ENCODE measurements at places on chromosomes 12 and 14.

- DNase-seq = no peak
Observed at GRCh38 chr14:22926316-22926715, 2.9 kb downstream of the PRMT5 start.

DNA sequence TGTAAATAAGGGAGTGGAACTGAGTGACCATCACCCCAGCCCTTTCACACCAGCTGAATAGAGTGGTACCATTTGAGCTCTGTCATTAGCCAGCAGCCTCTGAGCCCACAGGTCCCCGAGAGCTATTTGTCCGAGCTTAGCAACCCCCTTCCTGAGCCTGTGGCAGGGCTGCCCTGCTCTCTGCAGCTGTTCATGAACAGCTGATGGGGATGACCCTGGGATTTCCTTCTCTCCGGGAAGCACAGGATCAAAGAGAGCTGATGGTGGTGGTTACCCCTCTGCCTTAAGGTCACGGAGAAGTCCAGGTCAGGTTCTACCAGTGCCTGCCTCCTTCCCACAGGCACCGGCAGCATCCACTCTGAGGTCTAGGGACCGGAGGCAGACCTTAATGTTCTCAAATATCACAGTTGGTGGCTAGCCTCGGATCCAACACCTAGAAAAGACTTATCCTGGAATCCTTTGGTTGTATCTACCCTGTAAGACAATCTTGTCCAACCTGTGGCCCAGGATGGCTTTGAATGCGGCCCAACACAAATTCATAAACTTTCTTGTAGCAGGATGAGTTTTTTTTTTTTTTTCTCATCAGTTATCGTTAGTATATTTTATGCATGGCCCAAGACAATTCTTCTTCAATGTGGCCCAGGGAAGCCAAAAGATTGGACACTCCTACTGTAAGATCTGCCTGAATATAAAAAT, 81.1 kb downstream of the ESRRB start:
- DNase-seq = no peak

- no peak for DNase-seq
Observed at GRCh38 chr12:78156751-78157150, 326.1 kb downstream of the NAV3 start.

- no peak for DNase-seq
Observed at GRCh38 chr14:71049435-71050133, 142.3 kb downstream of the PCNX1 start.

- no peak for DNase-seq
Observed at GRCh38 chr12:81095501-81096232, 17.8 kb downstream of the ACSS3 start.

- DNase-seq = no peak
Observed at GRCh38 chr12:47105914-47106674, 26.3 kb upstream of the AMIGO2 start.

- no peak for DNase-seq
Observed at GRCh38 chr12:27233814-27234213, 10.3 kb upstream of the STK38L start.

- no peak for DNase-seq
Observed at GRCh38 chr12:23055004-23055403, 430.0 kb downstream of the ETNK1 start.

DNA sequence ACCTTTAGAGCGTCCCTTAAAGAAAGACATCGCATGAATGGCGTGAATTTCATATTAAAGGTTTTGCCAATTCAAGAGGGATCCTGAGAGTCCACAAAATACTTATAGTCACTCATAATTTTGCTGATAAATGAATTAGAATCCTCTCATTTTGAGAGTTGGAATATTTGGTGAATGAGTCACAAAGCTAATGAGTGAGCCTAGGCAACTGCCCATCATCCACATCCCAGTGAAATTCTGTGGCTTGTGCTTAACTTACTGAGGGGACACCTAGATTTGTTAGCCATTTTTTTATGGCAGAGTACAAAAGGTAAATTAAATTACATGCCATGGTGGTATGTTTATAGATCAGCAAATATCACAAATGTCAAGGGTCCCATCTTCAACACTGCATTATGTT, 12.7 kb upstream of the NOXRED1 start:
- DNase-seq = no peak

- DNase-seq = no peak
Observed at GRCh38 chr12:113065126-113066007, 8.8 kb downstream of the DTX1 start.

DNA sequence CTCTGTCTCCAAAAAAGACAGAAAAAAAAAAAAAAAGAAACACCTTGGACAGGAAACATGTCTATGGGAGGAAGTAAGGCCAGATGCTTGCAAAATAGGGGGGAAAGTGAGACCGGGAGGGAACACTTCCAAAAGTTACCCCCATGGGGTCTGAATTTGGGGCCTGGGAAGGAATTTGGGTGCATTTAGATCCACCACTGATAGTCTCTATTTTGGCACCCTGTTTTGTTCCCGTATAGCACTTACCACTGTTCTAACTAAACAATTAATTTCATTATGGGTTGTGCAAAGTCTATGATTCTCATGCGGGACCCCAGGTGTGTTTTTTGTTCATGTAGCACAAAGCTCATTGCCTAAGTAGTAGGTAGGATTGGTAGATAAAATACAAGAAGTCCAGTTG, 1.4 kb upstream of the MLEC start:
- DNase-seq = no peak

- no peak for DNase-seq
Observed at GRCh38 chr14:49105512-49105911, 480.7 kb downstream of the RPS29 start.

DNA sequence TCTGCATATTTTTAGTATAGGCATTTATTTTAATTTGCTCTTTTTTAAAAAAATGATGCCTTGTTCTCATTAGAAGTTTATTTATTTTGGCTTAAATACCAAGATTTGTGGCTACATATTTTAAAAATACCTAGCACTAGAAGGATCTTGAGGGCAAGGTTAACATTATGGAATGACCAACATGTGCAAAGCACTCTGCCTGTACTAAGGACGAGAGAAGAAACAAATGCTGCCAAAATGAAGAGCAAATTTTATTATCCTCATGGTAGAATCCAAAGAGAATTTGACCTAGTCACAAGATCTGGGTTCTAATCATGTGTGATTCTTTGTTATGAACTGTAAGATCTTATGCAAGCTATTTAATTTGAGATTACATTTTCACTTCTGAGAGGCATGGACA, 2.8 kb downstream of the CAND1 start:
- peak; percentile 9 for DNase-seq

- no peak for DNase-seq
Observed at GRCh38 chr12:96034621-96035282, 635 bp downstream of the LTA4H start.

DNA sequence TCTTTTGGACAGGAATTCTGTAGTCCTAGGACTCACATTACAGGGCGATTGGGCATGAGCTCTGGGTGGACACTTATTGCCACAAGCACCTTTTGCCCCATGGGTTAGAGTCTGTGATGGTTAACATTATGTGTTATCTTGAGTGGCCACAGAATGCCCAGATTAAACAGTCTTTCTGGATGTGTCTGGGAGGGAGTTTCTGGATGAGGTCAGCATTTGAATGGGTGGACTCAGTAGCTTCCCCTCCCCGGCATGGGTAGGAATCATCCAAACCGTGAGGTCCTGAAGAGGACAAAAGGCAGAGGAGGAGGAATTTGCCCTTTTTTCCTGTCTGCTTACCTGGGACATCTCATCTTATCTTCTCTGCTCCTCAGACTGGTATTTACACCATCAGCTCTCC, 85.6 kb downstream of the BMP4 start:
- no peak for DNase-seq

- DNase-seq = no peak
Observed at GRCh38 chr14:40983604-40984003, 623.1 kb upstream of the LRFN5 start.

DNA sequence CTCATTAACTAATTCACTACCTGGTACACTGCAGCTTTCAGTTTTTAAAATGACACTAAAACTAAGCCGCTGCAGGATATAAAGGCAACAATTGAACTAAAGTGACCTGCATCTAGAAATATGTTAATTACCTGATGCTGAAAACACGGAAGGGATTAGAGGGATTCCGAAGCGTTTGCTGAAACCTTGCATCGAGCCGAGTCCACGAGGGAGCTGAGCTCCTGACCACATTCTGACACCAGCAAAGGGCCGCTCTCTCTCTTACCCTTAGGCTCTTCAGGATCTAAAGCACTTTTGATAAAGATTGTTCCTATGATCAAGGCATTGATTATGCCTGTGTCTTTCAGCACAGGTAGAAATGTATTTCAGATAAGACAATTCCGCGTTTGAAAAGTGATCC, 59.5 kb upstream of the CDKN3 start:
- DNase-seq = no peak

GRCh38 chr12:95838125-95838524, 20.6 kb upstream of the SNRPF start:
- peak; percentile 22 for DNase-seq

GRCh38 chr12:52442600-52443061, 8.5 kb upstream of the KRT75 start:
- peak; percentile 56 for DNase-seq

DNA sequence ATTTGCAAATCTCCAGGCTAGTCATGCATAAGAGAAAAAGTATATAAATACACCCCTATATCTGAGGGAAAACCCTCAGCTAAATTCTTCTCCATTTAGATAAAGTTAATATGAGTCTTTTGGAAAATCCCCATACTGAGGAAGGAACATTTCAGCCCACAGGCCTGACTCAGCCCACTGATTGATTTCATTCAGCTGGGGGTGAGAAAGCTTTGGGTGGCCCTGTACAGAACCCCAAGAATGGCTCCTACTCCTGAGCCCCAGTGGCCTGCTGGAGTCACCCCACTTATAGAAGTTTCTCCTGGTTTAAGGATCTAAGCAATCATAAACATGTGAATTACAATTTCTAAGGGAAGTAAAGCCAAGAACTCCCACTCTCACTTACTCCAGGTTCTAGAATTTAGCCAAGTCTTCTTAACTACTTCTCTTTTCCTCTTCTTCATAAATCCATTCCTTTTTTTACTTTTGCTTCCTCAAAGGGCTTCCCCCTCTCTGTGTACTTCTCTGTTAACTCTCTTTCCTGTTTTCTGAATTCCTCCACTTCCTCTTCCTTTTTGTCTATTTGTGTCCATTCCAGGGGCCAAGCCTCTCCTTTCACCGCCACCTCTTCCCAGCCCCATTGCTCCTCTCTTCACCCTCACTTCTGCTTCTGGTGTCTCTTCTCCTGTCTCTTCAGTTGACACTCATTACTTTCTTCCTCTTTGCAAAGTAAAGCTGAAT, 21.0 kb downstream of the RTN1 start:
- no peak for DNase-seq

- no peak for DNase-seq
Observed at GRCh38 chr14:92362781-92363235, 39.8 kb downstream of the SLC24A4 start.

DNA sequence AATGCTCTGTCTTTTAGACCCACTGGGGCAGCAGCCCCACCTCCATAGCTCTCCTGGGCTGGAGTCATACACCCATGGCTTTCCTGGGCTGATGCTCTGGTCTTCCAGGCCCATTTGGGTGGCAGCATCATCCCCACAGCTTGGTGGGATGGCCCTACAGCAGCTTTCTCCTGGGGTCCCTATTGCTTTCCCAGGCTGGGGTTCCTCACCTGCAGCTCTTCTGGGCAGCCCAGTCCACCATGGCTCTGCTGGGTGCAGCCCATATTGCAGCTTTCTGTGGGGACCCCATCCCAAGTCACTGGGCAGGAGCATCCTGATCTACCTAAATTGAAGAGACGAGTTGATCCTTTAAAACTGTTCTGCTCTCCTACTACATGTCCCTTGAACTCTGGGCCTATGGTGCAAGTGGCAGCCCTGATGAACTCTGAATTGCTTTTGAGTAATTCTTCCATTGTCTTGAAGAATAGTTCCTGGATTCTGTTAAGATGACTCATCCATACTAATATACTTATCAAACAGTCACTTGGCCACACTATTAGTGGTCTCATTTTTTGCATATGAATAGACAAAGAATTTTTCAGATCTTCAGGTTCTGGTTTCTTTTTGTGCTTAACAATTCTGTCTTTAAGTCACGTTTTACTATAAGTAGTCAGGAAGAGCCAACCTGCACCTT, 390.1 kb downstream of the DPF3 start:
- DNase-seq = no peak

DNA sequence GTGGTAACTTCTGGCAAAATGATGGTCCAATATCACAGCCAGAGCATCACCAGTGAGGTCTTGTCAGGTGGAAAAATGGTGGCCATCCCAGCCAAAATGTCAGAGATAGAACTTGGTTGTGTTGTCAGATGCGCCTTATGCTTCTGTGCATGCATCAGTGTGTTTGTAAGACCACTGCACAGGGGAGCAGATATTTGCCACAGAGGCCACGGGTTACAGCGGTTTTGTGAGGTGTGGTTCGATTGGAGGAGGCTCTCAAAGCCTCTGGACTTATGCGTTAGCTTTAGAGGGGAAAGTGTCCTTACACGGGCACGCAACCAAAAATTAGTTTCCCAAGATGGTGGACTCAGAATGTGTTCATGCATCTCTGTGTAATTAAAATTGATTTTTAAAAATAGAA, 243.8 kb downstream of the ADGRD1 start:
- no peak for DNase-seq

DNA sequence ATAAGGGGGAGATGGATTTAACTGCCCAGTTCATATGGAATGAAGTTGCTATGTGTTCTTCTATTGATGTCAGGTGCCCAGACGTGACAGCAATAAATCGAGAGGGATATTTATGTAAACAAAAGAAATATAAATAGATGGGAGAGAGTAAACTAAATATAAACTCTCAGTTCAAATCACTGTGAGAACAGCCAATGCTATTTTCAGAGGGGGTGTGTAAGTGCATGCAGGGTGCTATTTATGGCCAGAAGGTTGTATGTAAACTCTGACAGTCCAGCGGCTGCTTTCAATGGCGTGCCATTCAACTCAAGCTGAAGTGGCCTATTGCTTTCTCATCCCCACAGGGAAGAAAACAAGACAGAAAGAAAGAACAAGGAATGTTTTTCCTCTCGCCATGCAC, 127.2 kb downstream of the KCNA5 start:
- DNase-seq = no peak

- DNase-seq = no peak
Observed at GRCh38 chr14:78232231-78233000, 62.2 kb downstream of the NRXN3 start.

DNA sequence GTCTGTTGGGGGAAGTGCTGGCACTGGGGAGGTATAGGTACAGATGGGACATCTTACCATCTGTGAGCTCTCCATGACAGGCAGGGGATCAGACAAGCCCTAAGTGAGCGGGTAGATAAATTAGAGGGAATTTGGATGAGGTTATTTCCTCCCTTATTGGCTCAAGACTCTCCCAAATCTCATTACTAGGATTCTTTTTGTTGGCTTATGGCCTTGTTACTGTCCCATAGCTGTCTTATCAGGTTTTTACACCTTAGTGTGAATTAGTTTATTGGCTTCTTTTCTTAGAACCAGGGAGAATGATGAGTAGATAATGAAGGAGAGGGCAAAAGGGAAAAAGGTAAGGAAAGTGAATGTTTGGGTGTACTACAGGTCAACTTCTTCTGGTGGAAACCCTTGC, 191.1 kb upstream of the PRICKLE1 start:
- no peak for DNase-seq

GRCh38 chr14:41957459-41957858, 350.8 kb downstream of the LRFN5 start:
- no peak for DNase-seq

- DNase-seq = no peak
Observed at GRCh38 chr12:21330682-21331253, 3.9 kb downstream of the SLCO1A2 start.
